ENCODE measurements at places on chromosomes 2 and 18. TPM values are rescaled to one million over a fixed set of nuclear protein-coding genes. Genes with fewer than 3 reads are reported as not detected.

Gene DSG1
- total RNA-seq, result 3.8 TPM

Gene GRP
- 0.37 TPM for total RNA-seq

Gene LGALSL
- 13.4 TPM for total RNA-seq

Gene COPS9
- 201 TPM for total RNA-seq

Gene HNMT
- total RNA-seq, result 15.7 TPM

Gene OSR1
- 27.7 TPM for total RNA-seq

Measured in testis (tissue), 5 donors.